ENCODE measurements at places on chromosomes 2 and 18.
A peak's percentile ranks its signal among the peaks of the same experiment; 100 is the strongest.

- peak; percentile 82 for DNase-seq
Observed at GRCh38 chr2:162926501-162926900, 87.9 kb upstream of the KCNH7 start.

DNA sequence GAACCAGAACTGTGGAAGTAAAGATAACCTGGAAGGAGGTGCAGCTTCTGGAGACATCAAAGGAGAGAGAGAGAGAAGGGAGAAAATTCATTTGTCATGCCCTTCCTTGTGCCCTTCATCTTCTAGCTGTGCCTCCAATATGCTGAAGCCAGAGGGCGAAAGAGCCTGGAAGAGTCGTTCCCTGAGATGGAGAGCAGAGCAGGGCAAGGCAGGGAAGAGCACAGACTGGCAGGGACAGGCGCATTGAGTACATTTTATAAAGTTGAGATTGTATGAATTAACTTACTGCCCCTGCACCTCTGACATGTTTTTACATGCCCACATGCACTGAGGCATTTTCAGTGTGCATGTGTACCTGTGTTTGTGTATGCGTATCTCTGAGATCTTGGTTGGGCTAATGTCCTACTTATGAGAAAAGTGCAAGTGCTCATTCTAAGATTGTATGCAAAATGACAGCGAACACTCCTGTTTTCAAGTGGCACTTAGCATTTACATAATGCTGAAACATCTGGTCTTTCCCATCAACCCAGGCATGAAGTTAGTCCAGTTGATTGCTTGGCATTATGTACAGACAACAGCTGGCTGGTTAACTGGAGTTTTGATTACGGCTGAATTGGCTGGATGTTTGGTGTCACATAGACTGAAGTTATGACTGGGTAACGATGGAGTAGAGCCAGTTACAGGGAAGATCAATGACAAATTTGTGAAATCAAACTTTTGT is 23.7 kb upstream of the MMADHC start:
- DNase-seq = no peak

GRCh38 chr18:56835331-56835730 is 184.2 kb downstream of the WDR7 start:
- DNase-seq = peak; percentile 26

DNA sequence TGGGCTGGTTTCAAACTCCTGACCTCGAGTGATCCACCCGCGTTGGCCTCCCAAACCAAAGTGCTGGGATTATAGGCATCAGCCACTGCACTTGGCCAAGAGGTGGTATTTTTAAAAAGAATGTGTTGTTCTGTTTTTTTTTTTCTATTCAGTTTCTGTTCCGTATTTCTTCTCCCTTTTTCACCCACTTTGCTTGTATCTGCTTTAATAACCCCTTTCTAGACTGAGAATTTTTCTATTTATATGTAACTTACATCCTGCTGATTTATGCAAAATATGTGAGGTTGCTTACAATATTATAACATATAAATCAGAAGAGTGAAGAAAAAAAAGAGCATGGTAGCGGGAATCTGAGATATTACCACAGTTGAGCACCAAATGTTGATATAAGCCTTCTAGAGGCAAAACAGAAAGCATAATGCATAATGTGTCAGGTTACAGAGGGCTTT is 17.2 kb upstream of the LYPD6B start:
- no peak for DNase-seq

- DNase-seq = no peak
Observed at GRCh38 chr2:32220445-32220844, 44.2 kb downstream of the NLRC4 start.

DNA sequence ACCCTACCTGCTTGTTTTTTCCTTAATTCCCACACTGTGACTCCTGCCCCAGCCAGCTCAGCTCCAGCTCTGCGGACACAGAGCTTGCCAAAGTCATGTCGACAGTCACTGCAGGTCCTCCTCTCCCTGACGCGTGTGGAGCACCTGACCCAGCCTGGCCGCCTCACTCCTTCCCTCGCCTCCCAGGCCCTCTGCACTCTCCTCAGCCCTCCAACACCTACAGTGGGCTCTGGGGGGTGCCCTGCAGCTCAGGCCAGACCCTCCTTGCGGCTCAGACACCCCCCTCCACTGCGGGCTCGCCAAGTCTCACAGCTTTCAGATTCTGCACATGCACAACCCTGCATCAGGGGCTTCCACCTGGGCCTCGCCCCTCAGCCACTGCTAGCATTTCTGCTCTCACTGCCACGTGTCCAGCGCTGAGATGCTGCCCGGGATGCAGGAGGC is 68.3 kb downstream of the NDUFA10 start:
- no peak for DNase-seq

DNA sequence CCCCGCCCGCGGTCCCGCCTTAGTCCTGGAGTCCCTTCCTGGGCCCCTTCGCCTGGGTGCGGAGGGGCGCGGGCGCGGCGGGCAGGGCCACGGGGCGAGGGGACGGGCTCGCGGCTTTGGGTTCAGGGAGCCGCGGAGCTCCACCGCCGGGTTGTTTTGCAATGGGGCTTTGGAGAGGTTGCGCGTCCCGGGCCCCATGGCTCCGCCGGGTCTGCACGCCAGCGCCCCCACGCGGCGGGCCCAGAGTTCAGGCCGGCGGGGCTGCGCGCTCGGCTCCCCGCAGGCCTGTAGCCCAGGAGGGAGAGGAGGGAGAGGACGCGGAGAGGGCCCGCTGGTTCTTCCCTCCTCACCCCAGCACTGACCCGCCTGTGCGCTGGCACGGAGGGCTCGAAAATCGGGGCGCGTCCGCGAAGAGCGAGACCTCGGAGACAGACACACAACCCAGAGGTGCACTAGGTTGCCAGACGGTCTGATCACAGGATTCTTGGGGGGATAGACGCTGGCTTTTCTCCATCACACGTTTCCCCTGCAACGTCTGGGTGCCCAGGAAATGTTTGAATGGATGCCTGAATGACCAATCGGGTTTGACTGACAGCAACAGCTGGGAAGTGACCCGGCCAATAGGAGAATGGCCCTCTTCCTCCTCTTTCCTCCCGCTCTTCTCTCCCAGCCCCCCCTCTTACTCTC is 4.9 kb upstream of the SIX2 start:
- peak; percentile 7 for DNase-seq

GRCh38 chr18:685438-685837 is 27.0 kb downstream of the ENOSF1 start:
- DNase-seq = no peak

DNA sequence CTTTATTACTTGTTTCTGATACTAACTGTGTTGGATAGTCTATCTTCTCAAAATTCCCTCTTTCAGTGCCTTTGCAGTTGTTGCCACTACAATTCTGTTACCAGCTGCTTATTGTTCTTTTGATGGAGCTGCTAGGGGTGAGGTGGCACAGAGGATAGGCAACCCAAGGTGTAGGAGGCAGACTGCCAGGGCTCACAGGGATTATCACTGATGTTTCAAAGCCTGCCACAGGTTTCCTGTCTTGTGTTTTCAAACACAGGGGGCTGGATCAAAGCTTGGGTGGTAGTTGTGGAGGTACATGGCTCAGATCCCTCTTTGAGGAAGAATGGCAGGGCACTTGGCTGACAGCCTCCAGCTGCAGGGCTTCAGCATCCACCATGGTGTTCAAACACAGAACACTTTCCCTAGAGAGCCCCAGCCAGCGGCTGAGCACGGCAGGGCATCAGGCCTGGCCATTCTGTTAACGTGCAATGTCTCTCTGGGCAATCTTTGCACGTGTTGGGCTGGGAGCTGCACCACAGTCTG is 87.1 kb downstream of the POLE4 start:
- no peak for DNase-seq

DNA sequence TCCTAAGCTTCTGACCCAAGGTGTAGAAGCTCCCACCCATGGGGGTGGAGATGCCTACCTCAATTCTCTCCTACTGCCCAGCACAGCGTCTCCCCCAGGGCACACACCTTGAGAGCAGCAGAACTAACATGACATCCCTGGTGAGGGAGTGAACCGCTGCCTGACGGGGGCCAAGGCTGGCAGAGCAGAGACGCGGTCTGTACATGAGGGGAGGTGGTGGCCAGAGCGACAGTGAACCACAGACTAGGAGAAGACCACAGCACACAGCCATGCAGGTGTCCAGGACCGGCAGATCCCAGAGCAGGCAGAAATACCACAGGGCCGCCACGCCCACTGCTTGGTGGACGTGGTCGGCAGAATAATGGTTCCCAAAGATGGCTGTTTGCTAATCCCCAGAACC is 40.4 kb downstream of the TFCP2L1 start:
- no peak for DNase-seq

- DNase-seq = peak; percentile 95
Observed at GRCh38 chr2:230472621-230473018, 56.6 kb downstream of the SP100 start.

- no peak for DNase-seq
Observed at GRCh38 chr18:8041526-8042111, 474.5 kb downstream of the PTPRM start.

DNA sequence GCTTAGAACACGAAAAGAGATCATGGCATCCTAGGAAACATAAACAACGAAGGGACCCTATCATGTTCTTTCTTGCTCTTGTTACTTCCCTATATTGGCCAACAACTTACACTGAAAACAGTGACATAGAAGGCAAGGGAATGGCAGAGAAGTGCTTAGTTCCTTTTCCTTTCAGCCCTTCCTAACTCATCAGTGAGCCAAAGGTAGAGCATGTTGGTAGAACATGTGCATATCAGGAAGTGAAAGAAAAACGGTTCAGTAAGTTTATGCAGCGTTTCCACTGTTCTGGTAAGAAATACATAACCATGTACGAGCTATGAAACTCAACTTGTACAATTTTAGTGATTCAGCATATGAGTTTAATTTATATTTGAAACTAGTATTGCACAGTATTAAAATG is 21.7 kb downstream of the AKAIN1 start:
- no peak for DNase-seq

- no peak for DNase-seq
Observed at GRCh38 chr2:115083225-115083624, 640.8 kb downstream of the DPP10 start.

DNA sequence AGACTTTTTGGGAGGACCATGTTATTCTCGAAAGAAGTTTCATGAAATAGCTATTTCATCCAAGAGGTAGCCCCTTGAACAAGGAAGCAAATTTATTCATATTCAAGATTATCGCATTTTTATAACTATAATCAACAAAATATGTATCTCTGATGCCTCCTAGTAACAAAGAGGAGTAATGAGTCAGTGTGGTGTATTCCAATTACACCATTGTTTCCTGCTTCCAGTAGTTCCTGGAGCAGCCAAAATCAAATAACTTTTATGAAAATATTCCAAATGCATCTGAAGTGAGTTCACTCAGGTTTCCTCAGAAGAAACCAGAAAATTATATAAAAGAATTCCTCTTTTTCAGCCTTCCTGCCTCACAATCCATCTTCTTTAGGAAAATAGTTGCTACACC is 43.0 kb downstream of the ANKRD36B start:
- DNase-seq = no peak

- no peak for DNase-seq
Observed at GRCh38 chr18:78751664-78752063, 228.0 kb upstream of the SALL3 start.

GRCh38 chr2:191202209-191202721 is 42.9 kb upstream of the MYO1B start:
- DNase-seq = peak; percentile 93

DNA sequence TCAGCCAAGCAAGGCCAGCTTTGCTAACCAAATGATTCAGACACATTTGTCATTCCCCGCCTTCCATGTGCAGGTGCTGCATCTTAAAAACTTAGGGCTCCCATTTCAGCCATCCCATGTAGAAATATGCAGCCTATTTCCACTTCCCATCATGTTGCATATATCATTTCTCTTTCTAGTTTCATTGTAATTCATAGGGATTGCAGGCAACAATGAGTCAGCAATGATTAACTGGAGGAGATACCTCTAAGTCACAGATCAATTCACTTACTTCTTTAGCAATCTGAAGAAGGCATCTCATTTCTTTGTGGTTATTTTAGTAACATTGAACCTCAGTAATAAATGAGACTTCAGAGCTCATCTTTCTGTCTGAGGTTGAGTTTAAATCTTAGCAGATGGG is 276.1 kb upstream of the PKDCC start:
- DNase-seq = no peak

GRCh38 chr2:114442510-114442909 is at the start of gene DPP10:
TSS of gene DPP10 (plus strand) at chr2:114442641.
- no peak for DNase-seq

- DNase-seq = peak; percentile 72
Observed at GRCh38 chr18:2985628-2986027, 27.3 kb downstream of the LPIN2 start.

DNA sequence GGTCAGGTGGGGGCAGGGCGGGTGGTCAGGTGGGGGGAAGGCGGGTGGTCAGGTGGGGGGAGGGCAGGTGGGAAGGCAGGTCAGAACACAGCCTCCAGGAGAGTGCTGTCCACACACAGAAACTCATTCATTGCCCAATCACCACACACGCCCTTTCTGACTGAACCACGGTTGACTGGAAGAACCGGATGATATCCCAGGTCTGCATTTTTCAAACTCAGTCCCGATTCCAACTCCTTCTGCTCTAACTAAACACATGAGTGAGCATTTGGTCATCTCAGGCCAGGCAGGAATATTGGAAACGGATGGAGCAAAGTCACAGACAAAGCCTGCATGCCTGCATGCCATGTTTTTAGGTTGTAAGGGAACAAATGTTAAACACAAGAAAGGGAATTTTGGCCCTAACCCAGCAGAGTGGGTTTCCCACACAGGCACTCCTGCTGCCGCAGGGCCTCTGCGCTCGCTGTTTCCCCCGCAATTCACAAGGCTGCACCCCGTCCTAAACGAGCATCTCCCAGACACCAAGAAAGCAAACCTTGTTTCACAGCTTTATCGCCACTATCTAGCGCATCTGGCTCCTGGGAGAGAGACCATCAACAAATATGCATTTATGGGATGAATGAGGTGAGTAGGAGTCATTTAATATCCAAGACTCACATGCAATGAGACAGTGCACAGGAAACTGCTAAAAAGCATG is 100.1 kb downstream of the ZNF516 start:
- DNase-seq = peak; percentile 33

DNA sequence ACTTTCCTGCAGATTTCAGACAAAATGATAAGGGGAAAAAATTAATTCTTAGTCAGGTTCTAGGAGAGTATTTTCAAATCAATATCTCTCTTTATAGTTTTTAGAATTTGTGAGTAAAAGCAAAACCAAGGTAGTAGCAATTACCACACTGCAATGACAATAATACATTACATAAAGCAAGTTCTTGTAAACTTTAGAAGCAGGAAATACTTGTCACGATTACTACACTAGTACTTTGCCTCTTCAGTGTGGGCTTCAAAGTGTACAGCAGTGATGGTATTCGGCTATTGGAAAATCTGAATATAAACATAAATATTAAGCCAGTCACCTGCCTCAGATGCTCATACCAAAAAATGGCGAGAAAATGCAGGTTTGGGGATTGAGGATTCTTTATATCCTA is 81.0 kb downstream of the ALPK2 start:
- no peak for DNase-seq

DNA sequence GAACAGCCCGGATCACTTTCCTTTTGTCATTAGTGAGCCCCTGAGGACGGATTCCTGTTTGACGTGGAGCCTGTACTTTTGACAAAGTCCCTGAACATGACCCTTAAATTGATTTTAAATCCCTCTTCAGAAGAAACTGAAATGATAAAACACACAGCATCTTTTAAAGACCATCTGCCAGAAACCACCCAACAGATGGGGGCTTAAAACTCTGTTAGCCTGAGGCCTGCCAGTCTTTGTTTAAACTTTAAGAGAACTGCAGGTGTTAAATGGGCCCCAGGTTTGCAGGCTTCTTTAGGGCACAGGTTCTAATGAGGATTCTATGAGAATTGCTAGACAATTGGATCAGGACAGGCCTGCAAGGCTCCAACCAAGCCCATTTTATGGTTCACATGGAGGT is 177.9 kb downstream of the ALK start:
- DNase-seq = no peak

Data from amniotic epithelial cell (primary cell).